Renal cortex interstitium (tissue), 15 donors: ENCODE measurements at places on chromosomes 3 and 15. TPM values are rescaled to one million over a fixed set of nuclear protein-coding genes. Genes with fewer than 3 reads are reported as not detected.

GRCh38 chr3:195609229-195609628 is 25.5 kb upstream of the APOD start:
- no peak for DNase-seq

ASB14 gene
- 1.3 TPM for polyA plus RNA-seq

DNA sequence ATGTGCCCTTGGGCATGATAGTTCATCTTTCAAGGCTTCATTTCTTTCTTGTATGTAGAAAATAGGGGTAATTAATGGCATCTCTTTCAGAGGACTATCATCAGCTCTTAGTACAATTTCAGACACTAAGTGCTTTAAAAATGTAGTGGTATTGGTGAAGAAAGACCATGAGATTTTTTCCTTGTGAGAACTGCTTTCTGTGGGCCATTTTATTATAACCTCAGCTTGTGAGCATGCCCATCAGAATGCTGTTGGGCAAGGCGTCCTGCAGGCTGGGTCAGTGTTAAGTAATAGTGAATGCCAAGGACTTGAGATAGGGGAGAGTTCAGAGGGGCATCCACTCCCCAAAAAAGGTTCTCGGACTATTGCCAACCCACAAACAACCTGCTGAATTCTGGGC is 187.9 kb downstream of the GHSR start:
- DNase-seq = no peak

DNA sequence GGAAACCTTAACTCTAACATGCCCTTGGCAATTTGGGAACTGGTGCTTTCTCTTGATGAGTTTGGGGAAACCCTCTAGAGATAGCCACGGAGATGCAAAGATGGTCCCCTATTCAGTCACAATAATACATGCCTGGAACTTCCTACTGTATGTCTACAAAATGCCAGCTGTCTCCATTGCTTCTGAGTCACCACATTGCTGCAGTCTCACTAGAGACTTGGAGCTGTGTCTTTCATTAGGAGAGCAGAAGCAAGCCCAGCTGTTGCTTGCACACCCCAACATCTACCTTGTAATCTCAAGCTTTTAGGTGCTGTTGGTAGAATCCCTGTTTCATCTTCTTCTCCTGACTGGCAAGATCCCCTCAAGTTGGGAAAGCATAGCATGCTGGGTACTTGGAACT is 261.0 kb downstream of the ADAMTSL3 start:
- DNase-seq = no peak

- DNase-seq = no peak
Observed at GRCh38 chr15:96312641-96313335, 17.7 kb upstream of the NR2F2 start.

GRCh38 chr3:99253963-99254355 is 352.5 kb upstream of the DCBLD2 start:
- DNase-seq = no peak

DNA sequence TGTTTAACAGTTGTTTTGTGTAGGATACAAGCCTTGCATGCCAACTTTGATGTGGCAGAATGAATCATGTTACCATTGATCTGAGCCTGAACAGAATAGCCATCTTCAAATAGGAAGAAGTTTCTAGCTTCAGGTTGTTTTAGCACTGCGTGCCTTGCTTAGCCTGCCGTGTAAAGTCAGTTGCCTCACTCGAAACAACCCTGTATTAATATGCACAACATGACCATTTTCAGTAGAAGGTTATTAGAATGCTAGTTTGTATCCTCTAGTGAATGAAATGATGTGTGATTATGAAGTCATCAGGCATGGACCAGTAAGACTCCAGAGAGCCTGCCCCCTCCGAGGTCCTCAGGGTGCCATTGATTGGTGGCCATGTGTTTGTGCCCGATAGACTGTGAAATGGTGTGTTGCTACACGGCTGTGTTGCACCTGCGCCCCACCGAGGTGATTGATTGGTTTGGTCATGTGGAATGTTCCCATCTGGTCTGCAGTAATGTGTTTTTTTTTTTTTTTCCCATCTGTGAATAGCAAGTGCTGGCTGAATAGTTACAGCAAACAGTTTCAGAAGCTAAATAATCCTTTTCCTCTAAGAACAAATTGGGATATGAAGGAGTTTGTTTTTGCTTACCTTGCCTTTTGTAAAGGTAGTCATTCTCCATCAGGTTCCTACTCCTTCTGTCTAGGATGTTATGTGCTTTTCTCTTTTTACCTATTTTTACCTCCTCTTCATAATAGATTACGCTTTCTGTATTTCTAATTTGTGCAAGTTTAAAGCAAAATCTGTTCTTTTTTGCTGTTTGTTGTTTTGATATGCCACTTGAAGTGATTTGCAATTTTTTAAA is 214.9 kb downstream of the TCF12 start:
- no peak for DNase-seq

CLDN16 gene
- 35.9 TPM for polyA plus RNA-seq

NANOGP8 gene
- polyA plus RNA-seq = not detected

- DNase-seq = no peak
Observed at GRCh38 chr3:64109438-64109837, 86.1 kb upstream of the PSMD6 start.

CADM2 gene
- 0.82 TPM for polyA plus RNA-seq

GRCh38 chr3:158837240-158837639 is 35.4 kb downstream of the MFSD1 start:
- DNase-seq = no peak

- DNase-seq = no peak
Observed at GRCh38 chr15:67185621-67186225, 68.7 kb downstream of the AAGAB start.

MKRN3 gene
- 0.24 TPM for polyA plus RNA-seq

GRCh38 chr3:29789686-29790085 is 508.8 kb downstream of the RBMS3 start:
- DNase-seq = no peak

- DNase-seq = no peak
Observed at GRCh38 chr3:168080499-168081170, 15.1 kb downstream of the GOLIM4 start.

ZNF80 gene
- not detected for polyA plus RNA-seq

DNA sequence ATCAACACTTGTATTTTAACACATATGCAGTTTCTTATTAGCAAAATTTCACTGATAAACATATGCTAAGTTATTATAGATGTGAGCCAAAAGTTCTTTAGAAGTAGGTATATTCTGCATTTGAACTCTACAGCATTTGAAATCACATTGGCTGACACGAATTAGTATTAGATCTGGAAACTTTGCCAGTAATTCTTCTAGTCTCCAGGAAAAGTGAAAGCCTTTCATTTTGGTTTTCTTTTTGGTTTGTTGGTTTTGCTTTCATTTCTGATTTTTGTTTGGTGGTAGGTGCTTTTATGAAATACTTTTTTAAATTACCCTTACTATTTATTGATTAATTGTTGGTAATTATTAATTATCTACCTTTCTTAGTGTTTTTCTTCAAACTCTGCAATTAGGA is 72.9 kb downstream of the RBMS3 start:
- DNase-seq = no peak

DNA sequence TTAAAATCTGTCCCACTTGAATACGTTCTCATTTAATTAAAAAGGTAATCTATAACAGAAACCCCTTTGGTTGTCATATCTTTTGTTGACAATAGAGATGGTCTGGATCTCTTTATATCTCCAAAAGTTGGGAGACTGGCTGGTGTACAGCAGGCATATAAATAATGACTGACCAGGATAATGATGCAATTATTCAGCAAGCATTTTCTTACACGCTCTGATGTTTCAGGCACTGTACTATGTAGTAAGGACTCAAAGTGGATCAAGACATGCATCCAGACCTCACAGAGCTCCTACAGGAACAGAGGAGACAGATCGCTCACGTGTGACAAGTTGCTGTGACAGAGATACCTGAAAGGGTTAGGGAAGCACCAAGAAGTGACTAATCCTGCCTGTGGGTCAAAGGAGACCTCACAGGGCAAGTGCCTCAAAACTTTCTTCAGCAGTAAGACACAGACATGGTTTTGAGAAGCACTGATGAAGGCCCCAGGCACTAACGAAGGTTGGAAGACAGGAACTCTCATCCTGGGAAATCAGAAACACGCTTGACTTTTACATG is 25.7 kb downstream of the VPS39 start:
- DNase-seq = no peak

DNA sequence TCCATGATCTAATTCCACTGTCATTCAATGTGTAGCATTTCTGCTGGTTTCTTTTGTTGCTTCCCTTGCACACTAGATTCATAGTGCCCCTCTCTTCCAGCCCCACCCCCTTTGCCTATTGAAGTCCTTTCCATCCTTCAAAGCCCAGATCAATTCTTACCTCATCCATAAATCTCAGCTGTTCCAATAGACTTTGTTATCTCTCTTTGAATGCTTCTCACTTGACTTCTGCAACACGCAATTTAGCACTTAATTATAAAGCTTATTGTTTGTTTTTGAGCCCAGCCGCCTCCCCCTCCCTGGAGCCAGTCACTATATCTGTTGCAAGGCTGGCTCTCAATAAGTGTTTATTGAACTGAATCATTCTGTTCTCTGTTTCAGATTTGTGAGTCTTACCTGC is 174.6 kb upstream of the TBL1XR1 start:
- no peak for DNase-seq

QARS1 gene
- polyA plus RNA-seq = 289 TPM

- no peak for DNase-seq
Observed at GRCh38 chr3:170982733-170983132, 43.8 kb downstream of the SLC2A2 start.

GRCh38 chr15:48533982-48534381 is 111.5 kb downstream of the FBN1 start:
- DNase-seq = no peak

- no peak for DNase-seq
Observed at GRCh38 chr3:138355071-138355470, 6.7 kb downstream of the MRAS start.
